ENCODE measurements at places on chromosomes 6 and 20.

DNA sequence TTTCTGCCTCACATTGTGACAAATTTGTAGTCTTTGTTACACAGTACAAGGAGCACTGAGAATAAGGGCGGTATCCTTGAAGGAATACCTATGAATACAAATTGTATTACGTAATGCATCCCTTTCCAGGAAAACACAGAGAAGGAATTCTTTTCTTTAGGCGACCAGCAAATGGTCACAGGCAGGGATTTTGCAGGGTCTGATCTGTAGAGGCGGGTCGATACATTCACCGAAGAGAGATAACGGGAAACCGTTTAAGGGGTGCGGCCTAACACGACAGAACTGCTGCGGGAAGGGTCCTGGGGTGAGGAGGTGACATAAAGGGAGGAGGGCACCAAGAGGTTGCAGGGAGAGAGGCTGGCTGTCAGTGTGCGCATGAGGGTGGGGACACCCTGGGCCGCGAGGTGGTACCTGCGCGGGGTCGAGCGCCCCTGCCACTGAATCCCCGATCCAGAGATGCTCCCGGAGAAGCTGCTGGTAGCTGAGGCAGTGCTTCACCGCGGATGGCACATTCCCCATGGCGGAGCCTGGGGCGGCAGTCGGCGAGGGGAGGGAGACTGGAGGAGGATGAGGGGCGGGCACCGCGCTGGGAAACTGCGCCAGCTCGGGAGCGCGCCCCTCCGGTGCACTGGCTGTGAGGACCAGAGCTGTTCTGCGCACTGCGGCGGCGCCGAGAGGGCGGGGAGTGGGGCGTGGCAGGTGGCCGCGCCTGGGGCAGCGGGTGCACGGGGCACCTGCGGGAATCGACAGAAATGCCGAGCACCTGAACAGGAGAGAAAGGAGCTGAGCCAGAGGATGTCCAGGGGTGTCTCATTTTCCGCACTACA lies at the start of gene HMGCLL1:
Gene HMGCLL1 (minus strand): TSS at position 656 of the 827 bp plus-strand sequence. CDS start 137 bp downstream, at position 519.
- DNase-seq: no peak

DNA sequence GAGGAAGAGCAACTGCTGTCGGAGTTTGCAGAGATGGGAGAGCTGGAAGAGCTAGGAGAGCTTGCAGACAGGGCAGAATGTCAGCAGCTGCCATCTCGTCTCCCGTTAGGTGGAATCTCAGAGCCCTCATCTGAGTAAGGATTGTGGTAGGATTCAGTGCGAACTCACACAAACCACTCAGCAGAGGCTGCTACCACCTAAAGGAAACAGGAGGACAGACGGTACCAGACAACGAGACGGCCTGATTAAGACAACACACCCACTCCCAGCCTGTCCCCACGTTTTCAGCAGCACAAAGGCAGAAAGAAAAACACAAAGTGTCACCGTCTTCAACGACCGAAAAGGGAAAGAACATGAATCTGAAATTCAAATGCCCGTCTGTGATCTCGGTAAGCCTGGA lies 4.1 kb downstream of the LEMD2 start:
- DNase-seq: no peak

DNA sequence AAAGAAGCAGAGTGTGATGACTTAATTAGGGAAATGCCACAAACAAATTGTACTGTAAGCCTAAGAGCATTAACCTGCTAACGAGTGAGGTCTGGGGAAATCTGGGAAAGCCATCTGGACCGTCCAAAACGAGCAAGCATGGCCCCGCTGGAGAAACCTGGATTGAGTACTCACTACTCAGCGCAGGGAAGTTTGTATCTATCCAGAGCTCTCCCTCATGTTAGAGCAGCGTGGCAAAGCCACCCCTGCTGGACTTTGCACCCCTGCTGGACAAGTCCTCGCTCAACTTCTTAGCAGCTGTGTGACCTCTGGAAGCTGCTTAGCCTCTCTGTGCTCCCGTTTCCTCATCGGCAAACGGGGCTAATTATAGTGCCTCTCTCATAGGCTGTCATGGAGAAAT lies 37.3 kb downstream of the PSMG4 start:
- DNase-seq: no peak

GRCh38 chr6:116359131-116359530 lies 11.6 kb upstream of the DSE start:
- no peak for DNase-seq

- no peak for DNase-seq
Observed at GRCh38 chr6:84052204-84052882, 18.8 kb downstream of the MRAP2 start.

- DNase-seq: no peak
Observed at GRCh38 chr20:63808964-63809674, 21.9 kb downstream of the ZBTB46 start.

GRCh38 chr6:134961366-134961765 lies 11.5 kb upstream of the ALDH8A1 start:
- no peak for DNase-seq

GRCh38 chr6:20188630-20189075 lies 23.6 kb downstream of the MBOAT1 start:
- no peak for DNase-seq

- DNase-seq: peak; percentile 85
Observed at GRCh38 chr6:24982231-24982630, 46.5 kb upstream of the RIPOR2 start.

DNA sequence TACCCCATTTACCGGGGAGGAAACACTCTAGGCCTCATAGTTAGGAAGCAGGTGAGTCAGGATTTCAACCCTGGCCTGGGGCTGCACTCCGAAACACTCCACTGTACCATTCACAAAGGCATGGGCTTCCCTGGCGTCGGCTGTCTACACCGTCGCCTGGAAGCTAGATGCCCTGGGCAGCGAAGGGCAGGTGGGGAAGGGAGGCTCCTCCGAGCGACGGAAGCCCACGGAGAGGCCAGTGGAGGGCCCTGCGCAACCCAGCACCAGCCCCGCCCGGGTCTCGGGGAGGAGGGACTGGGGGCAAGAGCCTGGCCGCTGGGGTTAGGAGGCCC lies 16.1 kb downstream of the SDCBP2 start:
- DNase-seq: no peak

DNA sequence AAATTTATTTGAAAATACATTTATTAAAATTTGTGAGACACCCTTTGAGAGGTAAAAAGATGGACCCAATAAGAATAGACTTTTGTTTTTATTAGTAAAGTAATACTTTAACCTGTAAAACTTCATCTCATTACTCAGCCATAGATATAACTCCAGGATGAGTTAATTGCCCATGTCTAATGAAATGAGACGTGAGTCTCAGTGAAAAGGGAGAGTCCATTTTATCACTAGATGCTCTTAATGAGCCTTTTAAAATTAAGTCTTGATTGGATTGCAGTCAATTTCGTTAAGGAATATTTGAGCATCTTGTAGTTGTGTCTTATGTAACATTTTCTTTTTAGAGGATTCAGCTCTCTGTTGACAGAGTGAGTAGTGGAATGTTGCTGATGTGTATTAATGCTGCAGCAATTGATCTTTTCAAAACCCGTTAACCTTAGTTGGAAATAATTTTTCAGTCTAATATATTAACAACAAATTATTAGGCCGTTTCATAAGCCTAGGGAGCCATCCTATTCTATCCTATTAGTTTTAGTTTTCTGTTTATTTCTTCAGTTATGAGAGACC lies 77.3 kb downstream of the QKI start:
- no peak for DNase-seq

DNA sequence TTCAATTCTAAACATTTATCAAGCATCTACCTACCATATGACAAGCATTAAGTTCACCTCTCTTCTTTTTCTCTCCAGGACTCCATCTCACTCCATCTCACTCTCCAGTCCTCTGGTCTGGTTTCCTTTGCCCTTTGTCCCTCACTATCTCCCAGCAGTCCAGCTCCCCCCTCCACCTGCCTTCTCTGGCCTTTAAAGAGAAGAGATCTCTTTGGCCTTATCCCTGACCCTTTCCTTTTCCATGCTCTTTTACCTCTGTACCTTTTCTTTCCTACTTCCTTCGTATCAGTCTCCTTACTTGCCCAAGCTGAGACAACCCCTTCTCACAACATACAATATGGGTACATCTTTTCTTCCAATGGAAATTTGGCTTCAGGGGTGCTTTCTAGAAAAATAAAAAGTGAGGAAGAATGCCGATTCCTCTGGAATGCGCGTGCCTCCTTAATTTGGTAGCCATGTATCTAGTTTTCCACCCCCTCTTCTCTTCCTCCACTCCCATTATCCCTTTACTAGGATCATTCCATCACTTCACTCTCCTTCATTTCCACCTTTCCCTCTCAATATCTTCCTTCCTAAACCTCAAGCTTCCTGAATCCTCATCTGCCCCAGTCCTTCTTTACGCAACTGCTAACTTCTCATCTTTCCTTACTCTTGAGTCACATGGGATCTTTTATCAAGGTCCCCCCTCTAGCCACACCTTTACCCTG lies 745 bp upstream of the AGPAT1 start:
- DNase-seq: no peak

- DNase-seq: no peak
Observed at GRCh38 chr6:34145161-34146020, 496 bp downstream of the GRM4 start.

DNA sequence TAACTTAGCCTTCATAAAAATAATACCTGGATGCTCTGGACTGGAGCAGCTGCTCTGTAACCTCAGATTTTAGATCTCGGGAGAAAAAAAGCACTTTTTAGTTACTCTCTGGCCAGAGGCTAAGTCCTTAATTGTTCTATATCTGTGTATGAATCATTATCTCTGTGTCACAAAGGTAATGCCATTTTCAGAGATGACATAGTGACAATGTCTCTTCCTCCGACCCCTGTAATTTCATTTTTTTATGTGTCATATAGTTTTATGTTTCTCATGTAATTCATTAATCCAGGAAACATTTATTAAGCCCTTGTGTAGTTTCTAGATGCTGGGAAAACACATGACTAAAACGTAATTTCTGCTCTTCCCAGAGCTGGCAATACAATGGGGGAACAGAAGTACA lies 55.6 kb downstream of the SENP6 start:
- DNase-seq: no peak

- DNase-seq: peak; percentile 22
Observed at GRCh38 chr20:37901654-37902503, 1.0 kb upstream of the VSTM2L start.

DNA sequence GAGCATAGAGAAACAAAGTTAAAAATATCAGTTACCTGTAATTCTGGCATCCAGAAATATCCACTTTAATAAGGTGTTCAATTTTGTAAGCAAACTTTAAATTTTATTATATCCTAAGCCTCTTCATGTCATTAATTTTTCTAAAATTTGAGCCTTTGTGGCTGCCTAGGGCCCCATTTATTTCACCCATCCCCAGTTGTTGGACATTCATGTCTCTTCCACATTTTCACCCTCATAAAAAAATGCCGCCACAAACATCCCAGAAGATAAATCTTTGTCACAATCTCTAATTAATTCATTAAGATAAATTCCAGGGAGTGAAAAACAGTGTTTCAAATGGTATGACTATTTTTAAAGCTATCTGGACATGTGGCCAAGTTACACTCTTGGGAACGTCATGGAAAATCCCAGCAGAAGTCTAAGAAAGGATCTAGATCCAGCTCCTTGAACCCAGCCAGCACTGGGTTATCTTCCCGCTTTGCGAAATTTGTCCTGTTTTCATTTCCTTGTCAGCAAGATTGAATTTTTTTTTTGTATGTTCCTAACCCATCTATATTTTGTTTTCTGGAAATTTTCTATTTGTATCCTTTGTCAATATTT lies 97.2 kb downstream of the TMEM242 start:
- peak; percentile 74 for DNase-seq

DNA sequence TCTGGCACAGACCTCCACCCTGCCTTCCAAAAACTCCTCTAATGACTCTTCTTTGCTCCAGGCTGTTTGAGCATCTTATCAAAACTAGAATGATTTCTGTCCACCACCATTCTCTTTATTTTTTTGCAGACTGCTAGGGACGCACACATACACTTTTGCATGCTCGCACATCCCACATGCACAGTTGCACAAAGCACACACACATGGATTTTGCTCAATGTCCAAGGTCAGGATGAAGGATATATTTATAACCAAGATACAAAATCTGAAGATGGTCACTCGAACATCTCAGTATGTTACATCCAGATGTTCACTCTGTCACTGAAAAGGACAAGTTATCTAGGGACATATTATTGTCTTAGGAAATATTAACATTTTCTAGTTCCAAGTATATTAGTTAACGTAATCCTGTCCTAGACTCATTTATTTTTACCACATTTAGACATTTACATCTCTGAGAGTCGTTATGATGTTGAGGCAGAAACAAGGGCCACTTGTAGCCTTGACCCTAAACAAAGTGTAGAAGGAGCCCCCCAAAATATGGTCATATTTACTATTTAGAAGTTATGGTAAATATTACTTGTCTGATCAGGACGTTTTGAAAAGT lies 3.4 kb upstream of the SIM1 start:
- no peak for DNase-seq

DNA sequence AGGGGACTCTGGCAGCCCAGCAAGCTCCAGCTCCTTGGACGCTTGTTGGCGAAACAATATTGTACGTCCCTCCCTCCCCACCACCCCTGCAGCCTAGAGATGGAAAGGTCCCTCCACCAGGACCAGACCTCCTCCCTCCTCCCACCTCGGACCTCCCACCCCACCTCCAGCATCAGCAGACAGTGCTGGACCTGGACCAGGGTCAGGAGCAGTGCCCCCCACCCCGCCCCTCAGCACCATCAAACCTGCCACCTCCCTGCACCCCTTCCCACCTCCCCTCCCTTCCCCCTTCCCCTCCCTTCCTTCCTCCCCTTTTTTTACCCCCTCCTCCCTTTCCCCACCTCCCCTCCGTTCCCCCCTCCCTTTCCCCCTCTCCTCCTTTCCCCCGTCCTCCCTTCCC lies 98.4 kb downstream of the TAF4 start:
- DNase-seq: no peak

- no peak for DNase-seq
Observed at GRCh38 chr6:41284726-41285125, 1.8 kb downstream of the TREM1 start.

DNA sequence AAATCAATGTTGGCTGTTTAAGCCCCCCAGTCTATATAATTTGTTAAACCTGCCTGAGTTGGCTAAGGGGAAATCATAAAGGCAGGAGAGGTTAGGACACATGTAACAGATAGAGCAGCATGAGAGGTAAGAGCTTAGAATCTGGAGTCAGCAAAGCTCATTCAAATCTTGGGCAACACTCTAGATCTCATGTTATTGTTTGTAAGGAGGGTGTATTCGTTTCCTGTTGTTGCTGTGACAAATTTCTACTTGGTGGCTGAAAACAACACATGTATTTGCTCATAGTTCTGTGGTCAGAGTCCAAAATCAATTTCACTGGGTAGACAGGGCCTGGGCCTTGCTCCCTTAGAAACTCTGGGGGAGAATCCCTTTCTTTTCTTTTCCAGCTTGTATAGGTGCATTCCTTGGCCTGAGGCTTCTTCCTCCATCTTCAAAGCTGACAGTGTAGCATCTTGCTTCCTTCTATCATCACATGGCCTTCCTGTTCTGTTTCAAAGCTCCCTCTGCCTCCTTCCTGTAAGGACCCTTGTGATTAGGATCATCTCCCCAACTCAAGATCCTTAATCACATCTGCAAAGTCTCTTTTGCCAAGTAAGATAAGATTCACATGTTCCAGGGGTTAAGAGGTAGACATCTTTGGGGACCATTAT lies 4.4 kb downstream of the LY86 start:
- no peak for DNase-seq

GRCh38 chr20:53379014-53379832 lies 214.4 kb downstream of the ZNF217 start:
- no peak for DNase-seq

GRCh38 chr6:141475259-141475658 lies 657.5 kb upstream of the GJE1 start:
- DNase-seq: no peak
